ENCODE measurements at places on chromosomes 16 and 17. TPM values are rescaled to one million over a fixed set of nuclear protein-coding genes. Genes with fewer than 3 reads are reported as not detected.
A peak's percentile ranks its signal among the peaks of the same experiment; 100 is the strongest.

SLC35G6 gene
- not detected for total RNA-seq

CFAP119 gene
- 2.6 TPM for total RNA-seq

BCL6B gene
- total RNA-seq, result not detected

KRTAP1-5 gene
- total RNA-seq, result not detected

CLUH gene
- 44.1 TPM for total RNA-seq

OTOP2 gene
- total RNA-seq, result not detected

DNAJA2 gene
- 73.2 TPM for total RNA-seq

CNGB1 gene
- not detected for total RNA-seq

- H3K36me3 ChIP-seq, result no peaks in the 10 kb centered on the region
- peak overlapping the region; percentile 40 for H3K27ac ChIP-seq
- peak overlapping the region; percentile 60 for H3K4me3 ChIP-seq
- DNase-seq, result no peak
- H3K27me3 ChIP-seq, result no peaks in the 10 kb centered on the region
- H3K4me1 ChIP-seq, result peaks cover 34% of the 10 kb centered on the region
Observed at GRCh38 chr16:720447-720989, 428 bp upstream of the ANTKMT start.

- H3K4me3 ChIP-seq, result no peak overlapping the region
- peaks cover 36% of the 10 kb centered on the region for H3K4me1 ChIP-seq
- peak overlapping the region; percentile 60 for H3K27ac ChIP-seq
- peak; percentile 75 for DNase-seq
Observed at GRCh38 chr16:81632392-81633146, 146.5 kb upstream of the PLCG2 start.

GRCh38 chr16:68238029-68238345 is 2.1 kb upstream of the ESRP2 start:
- peaks cover 30% of the 10 kb centered on the region for H3K4me1 ChIP-seq
- no peak for DNase-seq
- H3K4me3 ChIP-seq, result peak overlapping the region; percentile 42
- H3K27me3 ChIP-seq, result no peaks in the 10 kb centered on the region
- H3K36me3 ChIP-seq, result no peaks in the 10 kb centered on the region
- peak overlapping the region; percentile 44 for H3K27ac ChIP-seq

- H3K36me3 ChIP-seq, result no peaks in the 10 kb centered on the region
- H3K4me1 ChIP-seq, result peaks cover 6% of the 10 kb centered on the region
- peaks cover 27% of the 10 kb centered on the region for H3K27me3 ChIP-seq
- DNase-seq, result no peak
- H3K4me3 ChIP-seq, result no peak overlapping the region
Observed at GRCh38 chr17:7711051-7711755, 6.2 kb downstream of the EFNB3 start.

GRCh38 chr16:1331712-1332617 is 1.5 kb upstream of the BAIAP3 start:
- H3K27me3 ChIP-seq, result peaks cover 17% of the 10 kb centered on the region
- DNase-seq, result peak; percentile 77
- H3K4me3 ChIP-seq, result peak overlapping the region; percentile 24
- peaks cover 33% of the 10 kb centered on the region for H3K4me1 ChIP-seq
- no peaks in the 10 kb centered on the region for H3K36me3 ChIP-seq

DNA sequence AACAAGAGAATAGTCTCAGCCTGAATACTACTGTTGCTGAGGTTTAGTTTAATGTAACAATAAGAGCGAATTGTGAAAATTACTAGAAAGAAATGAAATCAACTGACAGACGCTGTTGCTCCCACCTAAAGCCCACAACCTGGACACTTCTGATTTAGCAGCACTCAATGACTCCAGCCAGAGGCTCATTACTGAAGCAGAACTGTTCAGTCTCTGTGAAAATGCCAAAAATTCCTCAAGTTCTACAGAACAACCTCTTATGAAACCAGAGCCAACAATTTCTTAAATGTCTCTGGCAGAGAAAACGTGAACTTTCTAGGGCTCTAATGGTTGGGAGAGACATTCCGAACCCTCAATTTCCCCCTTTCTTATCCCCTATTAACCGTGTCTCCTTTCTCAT is 9.9 kb downstream of the PSME3IP1 start:
- H3K4me1 ChIP-seq, result no peaks in the 10 kb centered on the region
- no peaks in the 10 kb centered on the region for H3K27me3 ChIP-seq
- peaks cover 19% of the 10 kb centered on the region for H3K36me3 ChIP-seq
- no peak for DNase-seq
- no peak overlapping the region for H3K27ac ChIP-seq

DNA sequence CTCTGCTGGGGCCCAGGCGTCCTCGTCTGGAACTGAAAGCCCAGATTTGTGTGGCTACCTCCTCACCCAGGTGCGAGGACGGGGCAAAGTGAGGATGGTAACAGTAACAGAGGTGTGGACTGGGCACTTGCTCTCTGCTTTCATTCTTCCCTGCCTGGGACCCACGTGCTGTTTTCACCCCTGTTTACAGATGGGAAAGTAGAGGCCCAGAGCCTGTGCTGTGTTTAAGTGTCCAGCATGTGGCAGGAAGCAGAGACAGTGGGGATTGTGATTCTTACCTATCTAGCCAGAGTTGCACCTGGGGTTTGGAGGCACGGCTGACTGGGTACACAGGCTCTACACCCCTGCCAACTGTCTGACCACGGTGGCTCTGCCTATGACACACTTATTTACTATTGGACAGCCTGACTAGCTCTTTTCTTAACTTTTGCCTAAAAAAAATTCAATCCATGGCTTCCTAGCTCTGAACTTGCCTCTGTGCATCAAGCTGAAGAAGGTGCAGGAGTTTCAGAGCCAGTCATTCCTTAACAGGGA is 155.4 kb downstream of the CLEC16A start:
- H3K27me3 ChIP-seq, result no peaks in the 10 kb centered on the region
- no peak overlapping the region for H3K27ac ChIP-seq
- H3K4me3 ChIP-seq, result no peak overlapping the region
- no peak for DNase-seq
- no peaks in the 10 kb centered on the region for H3K36me3 ChIP-seq

GRCh38 chr17:71764505-71764904 is 356.3 kb upstream of the SOX9 start:
- H3K36me3 ChIP-seq, result no peaks in the 10 kb centered on the region
- no peaks in the 10 kb centered on the region for H3K27me3 ChIP-seq
- H3K4me1 ChIP-seq, result no peaks in the 10 kb centered on the region

- H3K4me1 ChIP-seq, result peaks cover 2% of the 10 kb centered on the region
- no peak for DNase-seq
- no peaks in the 10 kb centered on the region for H3K36me3 ChIP-seq
- H3K27ac ChIP-seq, result no peak overlapping the region
- peaks cover 32% of the 10 kb centered on the region for H3K27me3 ChIP-seq
Observed at GRCh38 chr17:81405411-81405872, 10.2 kb downstream of the BAHCC1 start.

GRCh38 chr17:39573447-39574298 is 34.0 kb downstream of the NEUROD2 start:
- no peak for DNase-seq
- no peak overlapping the region for H3K4me3 ChIP-seq
- H3K27ac ChIP-seq, result no peak overlapping the region
- no peaks in the 10 kb centered on the region for H3K27me3 ChIP-seq
- H3K36me3 ChIP-seq, result no peaks in the 10 kb centered on the region

- no peak for DNase-seq
- no peak overlapping the region for H3K4me3 ChIP-seq
- peaks cover 25% of the 10 kb centered on the region for H3K36me3 ChIP-seq
- no peaks in the 10 kb centered on the region for H3K27me3 ChIP-seq
Observed at GRCh38 chr16:88013091-88013609, 61.9 kb downstream of the BANP start.

DNA sequence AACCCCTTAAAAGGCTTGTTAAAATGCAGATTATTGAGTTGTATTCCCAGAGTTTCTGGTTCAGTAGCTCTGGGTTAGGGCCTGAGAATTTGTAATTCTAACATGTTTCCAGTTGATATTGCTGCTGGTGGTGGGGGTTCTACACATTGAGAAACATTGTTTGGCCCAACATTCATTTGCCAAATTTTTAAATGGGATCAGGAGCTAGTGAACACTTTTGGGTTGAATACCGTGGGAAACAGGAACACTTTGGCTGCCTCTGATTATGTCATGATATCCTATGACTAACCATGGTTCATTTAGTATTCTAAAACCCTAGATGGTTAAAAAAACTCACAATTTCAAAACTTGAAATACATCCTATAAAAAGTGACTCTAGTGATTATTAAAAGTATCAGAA is 89.3 kb downstream of the RPGRIP1L start:
- no peaks in the 10 kb centered on the region for H3K36me3 ChIP-seq
- no peak for DNase-seq
- no peak overlapping the region for H3K27ac ChIP-seq
- no peak overlapping the region for H3K4me3 ChIP-seq
- no peaks in the 10 kb centered on the region for H3K4me1 ChIP-seq

DNA sequence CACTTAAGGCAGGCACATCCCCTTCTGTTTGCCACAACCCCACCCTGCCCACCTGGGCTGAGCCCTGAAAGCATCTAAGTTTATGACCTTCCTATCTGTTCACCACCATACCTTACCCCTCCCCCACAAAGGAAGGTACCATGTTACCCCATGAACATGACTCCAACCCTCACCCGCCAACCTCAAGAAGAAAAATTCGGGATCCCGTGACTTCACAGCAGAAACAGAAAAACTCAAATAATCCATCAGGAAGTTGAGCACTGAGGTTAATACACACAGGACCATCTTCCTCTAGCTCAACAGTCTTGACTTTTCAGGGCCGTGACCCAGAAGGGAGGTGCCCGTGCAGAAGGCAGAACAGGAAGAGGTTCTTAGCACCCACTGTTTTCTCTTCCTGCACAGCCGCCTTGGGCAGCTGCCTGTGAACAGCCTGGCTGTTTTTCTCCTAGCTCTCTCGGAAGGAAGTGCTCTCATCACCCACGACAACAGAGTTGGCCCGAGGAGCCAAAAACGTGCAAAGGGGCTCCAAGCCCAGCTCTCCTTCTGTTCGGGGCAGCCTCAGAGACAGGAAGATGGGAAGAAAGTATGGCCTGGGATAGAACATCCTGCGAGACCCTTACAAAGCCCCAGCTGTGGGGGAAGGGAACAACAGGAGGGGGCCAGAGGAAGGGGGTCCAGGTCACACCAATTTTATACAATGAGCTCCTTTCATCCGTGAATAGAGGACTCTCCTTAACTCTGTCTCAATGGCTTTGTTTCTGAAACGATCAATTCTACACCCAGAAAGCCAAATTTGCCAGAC is 101.1 kb downstream of the XYLT1 start:
- no peaks in the 10 kb centered on the region for H3K27me3 ChIP-seq
- H3K4me1 ChIP-seq, result peaks cover 100% of the 10 kb centered on the region
- no peaks in the 10 kb centered on the region for H3K36me3 ChIP-seq
- H3K4me3 ChIP-seq, result peak overlapping the region; percentile 26
- DNase-seq, result peak; percentile 89

DNA sequence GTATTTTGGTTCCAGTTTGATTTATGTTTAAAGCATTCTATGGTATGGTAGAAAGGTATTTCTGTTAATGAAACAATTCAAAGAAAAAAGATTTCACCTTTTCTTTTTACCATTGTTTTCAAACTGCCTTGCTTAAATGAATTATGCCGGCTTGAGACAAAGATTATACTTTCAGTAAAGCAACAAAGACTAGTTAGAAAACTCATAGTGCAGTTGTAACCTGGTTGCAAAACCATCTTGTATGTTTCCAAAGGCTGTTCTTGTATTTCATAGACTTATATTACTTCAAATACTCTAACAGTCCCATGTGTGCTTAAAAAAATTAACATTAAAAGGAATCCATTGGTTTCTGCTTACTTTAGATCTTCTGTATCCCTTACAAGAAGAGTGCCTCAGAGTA is 118.5 kb upstream of the NACA2 start:
- H3K4me3 ChIP-seq, result no peak overlapping the region
- no peaks in the 10 kb centered on the region for H3K36me3 ChIP-seq
- H3K4me1 ChIP-seq, result no peaks in the 10 kb centered on the region
- H3K27me3 ChIP-seq, result no peaks in the 10 kb centered on the region
- no peak overlapping the region for H3K27ac ChIP-seq

DNA sequence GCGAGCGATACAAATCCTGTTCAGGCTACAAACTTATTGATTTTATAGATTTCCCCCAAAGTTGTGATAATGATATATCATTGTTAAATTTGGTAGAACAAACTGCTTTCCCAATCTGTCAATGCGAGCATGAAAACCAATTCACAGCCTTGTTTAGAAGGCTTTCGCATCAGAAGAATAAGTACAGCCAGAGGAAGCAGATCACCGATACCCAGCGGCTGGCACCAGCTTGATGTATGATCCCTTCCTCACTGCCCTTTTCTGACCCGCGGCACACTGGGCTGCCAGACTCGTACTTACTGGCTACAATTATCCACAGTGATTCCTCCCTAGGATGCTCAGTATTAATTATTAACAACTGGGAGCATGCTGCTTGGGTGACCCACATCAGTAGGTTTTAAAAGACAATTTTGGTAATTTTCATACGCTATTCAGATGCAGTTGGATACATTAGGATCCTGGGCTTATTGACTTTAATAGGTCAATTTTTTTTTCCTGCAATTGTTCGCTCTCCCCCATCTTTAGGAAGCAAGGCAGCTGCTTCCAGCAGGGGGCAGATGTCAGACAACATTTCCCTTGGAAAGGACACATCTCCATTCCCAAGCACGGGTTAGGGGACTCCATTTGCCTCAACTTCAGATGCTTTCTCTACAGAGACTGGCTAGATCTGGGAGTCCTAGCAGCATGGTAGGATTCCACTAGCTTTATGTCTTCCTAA is 582.7 kb upstream of the PSMD7 start:
- H3K27ac ChIP-seq, result no peak overlapping the region
- no peak for DNase-seq
- H3K27me3 ChIP-seq, result no peaks in the 10 kb centered on the region
- H3K4me1 ChIP-seq, result no peaks in the 10 kb centered on the region

GRCh38 chr17:13074026-13074425 is 56.2 kb upstream of the ELAC2 start:
- H3K27me3 ChIP-seq, result no peaks in the 10 kb centered on the region
- H3K4me3 ChIP-seq, result no peak overlapping the region
- no peaks in the 10 kb centered on the region for H3K4me1 ChIP-seq

- no peaks in the 10 kb centered on the region for H3K27me3 ChIP-seq
- peak; percentile 13 for DNase-seq
- H3K27ac ChIP-seq, result no peak overlapping the region
- no peaks in the 10 kb centered on the region for H3K36me3 ChIP-seq
- no peak overlapping the region for H3K4me3 ChIP-seq
- peaks cover 88% of the 10 kb centered on the region for H3K4me1 ChIP-seq
Observed at GRCh38 chr16:88463411-88463810, 10.3 kb downstream of the ZFPM1 start.

DNA sequence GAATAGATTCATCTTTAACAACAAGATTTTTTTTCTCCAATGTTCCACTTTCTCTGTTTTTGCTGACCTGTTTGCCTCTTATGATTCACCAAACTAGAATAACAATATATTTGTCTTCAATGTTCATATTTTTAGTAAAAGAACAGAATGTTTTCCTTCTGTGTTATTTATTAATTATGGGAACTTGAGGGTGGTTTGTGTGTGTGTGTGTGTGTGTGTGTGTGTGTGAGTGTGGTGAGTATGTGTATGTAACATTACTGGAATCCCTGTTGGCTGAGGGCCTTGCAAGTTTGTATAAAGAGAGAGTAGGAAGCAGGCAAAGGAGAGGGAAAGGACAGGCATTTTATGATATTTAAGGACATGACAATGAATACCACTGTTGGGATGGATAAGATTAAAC is 13.8 kb downstream of the STXBP4 start:
- H3K36me3 ChIP-seq, result no peaks in the 10 kb centered on the region
- no peaks in the 10 kb centered on the region for H3K27me3 ChIP-seq
- no peak overlapping the region for H3K4me3 ChIP-seq
- no peak for DNase-seq

Measured in CD4-positive, alpha-beta memory T cell (primary cell).